ENCODE measurements at places on chromosomes 3 and 15. TPM values are rescaled to one million over a fixed set of nuclear protein-coding genes. Genes with fewer than 3 reads are reported as not detected.
A peak's percentile ranks its signal among the peaks of the same experiment; 100 is the strongest.

GRCh38 chr3:56826831-56827722 is 25.3 kb upstream of the ARHGEF3 start:
- no peak for DNase-seq

The TGM5 gene
- total RNA-seq = not detected

DNA sequence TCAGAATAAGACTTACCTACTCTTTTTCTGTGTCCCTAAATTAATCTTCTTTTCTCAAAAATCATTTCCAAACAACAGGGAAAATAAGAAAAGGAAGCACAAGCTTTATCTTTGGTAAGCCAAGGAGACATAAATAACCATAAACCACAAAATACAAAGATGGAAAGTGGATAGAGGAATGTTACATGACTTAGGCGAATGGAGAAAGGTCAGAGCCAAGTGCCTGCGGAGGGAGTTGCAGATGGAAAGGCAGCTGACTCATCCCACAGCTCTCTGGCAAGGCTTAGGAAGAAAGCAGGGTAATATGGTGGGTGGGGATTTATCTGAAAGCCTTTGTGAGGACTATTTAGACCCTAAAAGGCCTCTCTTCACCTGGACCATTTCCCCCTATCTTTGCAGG is 72.8 kb downstream of the GALK2 start:
- peak; percentile 12 for DNase-seq

The SAXO2 gene
- total RNA-seq = 0.17 TPM

DNA sequence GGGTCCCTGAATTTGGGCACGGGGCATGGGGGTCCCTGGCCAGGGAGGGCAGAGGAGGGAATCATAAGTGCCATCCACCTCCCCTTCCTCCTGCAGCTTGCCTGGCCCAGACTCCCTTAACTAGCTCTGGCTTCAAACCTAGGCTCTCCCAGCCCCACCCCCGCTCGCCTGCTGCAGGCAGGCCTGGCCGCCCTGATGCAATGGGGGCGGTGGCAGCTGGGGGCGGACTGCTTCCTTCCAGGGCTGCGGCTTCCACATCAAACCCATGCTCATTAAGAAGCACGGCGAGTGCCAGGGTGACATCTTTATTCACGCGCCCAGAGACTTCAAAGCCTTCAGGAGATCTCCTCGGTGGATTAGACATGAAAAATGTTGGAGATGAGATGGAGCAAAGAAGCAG is 123.1 kb downstream of the TPRA1 start:
- no peak for DNase-seq

- peak; percentile 87 for DNase-seq
Observed at GRCh38 chr3:17039594-17039993, 154.8 kb downstream of the PLCL2 start.

The SERINC4 gene
- not detected for total RNA-seq

DNA sequence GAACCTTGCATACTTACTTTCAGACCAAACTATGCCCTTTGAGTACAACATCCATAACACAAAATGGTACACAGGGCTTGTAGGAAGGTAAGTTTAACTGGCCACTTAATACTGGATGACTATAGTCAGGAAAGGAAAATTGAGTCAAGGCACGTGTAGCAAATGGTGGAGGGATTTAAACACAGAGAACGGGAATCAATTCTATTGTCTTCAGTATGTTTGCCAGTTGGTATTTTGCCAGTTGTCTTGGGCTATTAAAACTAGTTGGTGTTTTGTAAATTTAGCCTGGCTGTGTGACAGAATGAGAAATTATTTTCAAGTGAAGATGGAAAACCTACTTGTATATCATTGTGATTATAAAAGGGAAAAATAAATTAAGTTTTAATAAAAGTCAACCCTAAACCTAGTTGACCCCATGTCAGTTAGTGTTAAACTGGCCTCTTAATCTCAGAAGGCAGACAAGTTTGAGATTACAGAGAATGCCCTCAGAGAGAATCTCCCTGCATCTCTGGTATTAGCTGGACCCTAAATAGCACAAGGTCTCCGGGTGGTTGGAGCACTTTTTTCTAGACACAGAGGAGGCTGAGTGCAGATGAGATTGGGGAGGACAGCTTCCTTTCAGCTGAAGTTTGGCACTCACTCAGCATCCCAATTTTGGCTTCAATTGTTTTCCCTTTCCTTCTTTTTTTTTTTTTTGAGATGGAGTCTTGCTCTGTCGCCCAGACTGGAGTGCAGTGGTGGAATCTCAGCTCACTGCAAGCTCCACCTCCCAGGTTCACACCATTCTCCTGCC is 91.2 kb downstream of the MB21D2 start:
- peak; percentile 27 for DNase-seq

DNA sequence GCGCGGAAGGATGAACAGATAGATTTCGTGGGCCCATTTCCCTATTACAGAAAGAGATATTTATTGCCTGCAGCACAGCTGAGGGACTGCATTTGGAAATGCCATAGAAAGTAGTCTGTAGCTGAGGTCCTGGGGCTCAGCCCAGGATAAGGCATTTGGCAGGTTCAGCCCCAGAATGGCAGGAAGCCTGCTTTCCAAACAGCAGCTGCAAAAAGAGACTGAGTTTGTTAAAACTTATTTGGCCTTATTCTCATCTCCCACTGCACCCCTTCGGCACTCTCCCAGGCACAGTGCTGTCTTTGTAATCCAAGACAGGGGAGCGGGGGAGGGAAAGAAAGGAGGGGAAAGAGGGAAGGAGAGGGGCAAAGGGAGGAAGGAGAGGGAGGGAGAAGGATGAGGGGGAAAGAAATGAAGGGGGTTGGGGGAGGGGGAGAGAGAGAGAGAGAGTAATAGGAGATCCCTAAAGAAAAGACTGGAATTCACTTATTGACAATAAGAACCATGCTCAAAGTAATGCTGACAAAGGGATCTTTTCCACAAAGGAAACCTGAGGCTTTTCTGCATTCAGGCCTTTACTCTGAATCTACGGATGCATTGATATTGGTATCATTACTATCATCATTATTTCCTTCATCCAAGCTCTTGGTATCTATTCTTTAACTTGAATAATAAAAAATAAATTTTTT is 94.0 kb upstream of the LRRN1 start:
- DNase-seq = no peak

The P2RY12 gene
- total RNA-seq = not detected

DNA sequence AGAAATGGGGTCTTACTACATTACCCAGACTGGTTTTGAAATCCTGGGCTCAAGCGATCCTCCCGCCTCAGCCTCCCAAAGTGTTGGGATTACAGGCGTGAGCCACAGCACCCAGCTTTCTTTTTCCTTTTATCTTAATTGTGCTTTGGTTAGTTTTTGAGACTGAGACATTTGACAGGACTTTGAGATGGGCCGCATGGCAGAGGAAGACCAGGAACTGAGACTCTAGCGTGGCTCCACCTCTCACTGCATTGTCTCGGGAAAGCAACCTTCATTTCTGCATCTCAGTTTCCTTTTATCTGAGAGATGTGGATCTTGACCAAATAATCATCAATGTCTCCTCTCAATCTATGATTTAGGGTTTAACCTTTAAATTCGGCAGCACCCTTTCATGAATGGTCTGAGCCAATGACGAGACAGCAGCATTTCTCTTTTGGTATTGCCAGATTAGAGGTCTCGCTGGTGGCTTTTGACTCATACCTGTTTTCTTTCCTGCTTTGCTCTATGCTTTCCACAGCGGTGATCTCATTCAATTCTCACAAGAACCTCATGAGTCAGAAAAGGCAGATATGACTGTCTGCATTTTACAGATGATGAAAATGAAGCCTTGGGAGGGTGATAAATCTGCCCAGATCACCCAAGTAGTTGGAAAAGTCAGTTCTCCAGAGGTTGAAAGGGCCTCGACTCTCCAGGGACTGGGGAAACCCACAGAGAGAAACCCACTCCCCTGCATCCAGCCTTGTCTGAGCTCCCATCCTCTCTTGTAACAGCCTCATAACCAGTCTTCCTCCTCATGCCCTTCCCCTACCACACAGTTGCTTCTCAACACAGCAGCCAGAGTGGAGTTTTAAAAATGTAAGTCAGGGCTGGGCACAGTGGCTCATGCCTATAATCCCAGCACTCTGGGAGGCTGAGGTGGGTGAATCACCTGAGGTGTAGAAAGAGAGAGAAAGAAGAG is 84.8 kb upstream of the FOXB1 start:
- peak; percentile 19 for DNase-seq

The ATP10A gene
- total RNA-seq = 0.05 TPM
